ENCODE measurements at places on chromosomes 1 and 21. TPM values are rescaled to one million over a fixed set of nuclear protein-coding genes. Genes with fewer than 3 reads are reported as not detected.

Gene TRIM67
- 1.4 TPM for polyA plus RNA-seq

DNA sequence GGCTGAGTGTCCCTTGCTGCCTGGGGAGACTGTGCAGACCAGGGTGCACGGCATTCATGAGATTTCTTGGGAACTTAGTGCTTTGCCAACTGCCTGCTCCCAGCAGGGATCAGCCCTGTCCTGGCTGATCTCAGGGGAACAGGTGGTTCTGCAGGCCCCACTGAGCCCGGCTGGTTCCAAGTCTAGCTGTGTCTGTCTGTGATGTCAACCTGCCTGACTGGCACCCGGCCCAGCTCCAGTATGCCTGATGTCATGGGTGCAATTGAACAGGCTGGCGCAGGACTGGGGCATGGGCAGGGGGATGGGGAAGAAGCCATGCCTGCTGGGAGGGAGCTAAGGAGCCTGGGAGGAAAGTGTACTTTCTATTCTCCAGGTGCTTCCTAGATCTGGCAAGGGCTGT is 227.1 kb downstream of the GRIK3 start:
- no peak for DNase-seq

- DNase-seq, result peak; percentile 78
These were observed 1.6 kb downstream of the ERVH48-1 start for GRCh38 chr21:42923553-42924432.

DNA sequence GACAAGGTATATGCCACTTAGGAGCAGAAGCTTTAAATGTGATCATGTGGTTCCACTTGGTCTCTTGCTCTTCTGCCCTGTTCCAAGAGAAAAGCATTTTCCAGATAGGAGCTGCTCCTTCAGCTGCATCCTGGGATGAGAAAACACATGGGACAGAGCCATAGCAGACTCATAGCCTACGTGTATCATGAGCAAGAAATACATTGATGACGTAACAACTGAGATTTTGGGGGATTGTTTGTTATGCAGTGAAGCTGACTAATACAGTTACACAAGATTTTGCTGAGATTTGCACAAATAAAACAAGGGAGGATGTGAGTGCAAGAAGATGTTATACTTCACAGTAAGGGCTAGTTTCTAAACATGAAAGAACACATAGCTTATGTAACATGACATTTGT is 36.0 kb upstream of the IRF2BP2 start:
- DNase-seq, result no peak

Gene PCP4
- polyA plus RNA-seq, result 4.6 TPM

- DNase-seq, result no peak
These were observed 22.0 kb downstream of the RLF start for GRCh38 chr1:40183055-40183710.

DNA sequence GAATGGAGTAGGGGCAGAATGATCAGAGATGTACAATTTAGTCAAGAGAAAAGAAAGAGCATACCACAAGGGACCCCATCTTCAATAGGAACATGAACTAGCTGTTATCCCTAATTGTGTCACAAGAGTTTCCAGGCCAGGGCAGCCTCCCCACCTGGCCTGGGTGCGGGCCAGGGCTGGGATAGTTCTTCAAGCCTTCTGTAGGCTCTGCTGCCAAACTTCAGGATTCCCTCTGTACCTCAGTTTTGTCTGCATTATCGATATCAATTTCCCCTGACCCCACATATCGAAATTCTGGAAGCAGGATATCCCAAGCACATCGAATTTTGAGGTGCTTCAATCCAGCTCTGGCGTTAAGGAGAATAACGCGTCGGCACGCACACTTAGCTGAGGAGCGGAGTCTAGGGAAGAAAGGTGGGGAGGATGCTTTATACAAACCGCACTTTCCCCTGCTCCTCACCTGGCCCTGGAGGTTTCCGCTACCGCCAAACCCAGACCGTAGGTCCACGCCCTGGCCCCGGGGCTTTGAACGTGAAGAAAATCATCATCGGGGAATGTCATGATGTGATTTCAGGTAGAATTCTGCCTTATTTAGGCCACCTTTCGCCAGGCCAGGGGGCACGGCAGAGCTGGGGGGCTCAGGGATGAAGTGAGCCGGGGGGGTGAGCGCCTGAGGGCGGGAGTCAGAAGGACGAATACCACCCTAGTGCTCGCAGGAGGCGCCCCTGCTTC is 7.4 kb downstream of the HLX start:
- no peak for DNase-seq

- no peak for DNase-seq
These were observed 95.0 kb downstream of the LAMC2 start for GRCh38 chr1:183281039-183281438.

Gene NCAM2
- polyA plus RNA-seq, result 4.4 TPM

DNA sequence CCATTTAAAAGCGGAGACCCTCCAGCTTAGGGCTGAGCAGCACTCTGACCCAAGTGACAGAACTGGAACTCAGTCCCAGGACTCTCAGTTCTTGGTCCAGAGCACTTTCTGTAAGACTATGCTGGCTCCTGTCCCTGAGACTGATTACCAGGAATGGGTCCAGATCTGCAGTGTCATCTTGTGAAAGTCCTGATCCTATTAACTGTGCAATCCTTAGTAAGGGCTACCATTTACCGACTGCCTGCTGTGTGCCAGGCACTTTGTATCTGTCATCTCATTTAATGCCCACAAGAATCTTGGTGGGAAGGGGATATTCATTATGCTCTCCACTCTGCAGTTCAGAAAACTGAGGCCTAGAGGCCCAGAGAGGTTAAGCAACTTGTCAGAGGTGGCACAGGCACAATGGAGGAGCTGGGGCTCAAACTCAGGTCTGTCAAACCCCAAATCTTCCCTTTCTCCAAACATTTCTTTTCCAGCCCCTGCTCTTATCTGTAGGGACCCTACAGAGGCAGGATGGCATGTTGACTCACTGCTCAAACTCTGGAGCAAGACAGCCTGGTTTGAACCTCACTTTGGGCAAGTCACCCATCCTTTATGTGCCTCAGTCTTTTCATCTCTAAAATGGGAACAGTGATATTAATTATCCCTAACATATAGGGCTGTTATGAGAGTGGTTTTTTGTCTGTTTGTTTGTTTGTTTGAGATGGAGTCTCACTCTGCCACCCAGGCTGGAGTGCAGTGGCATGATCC is 57.6 kb upstream of the IFNLR1 start:
- DNase-seq, result no peak

Gene BGLAP
- polyA plus RNA-seq, result 10.4 TPM

DNA sequence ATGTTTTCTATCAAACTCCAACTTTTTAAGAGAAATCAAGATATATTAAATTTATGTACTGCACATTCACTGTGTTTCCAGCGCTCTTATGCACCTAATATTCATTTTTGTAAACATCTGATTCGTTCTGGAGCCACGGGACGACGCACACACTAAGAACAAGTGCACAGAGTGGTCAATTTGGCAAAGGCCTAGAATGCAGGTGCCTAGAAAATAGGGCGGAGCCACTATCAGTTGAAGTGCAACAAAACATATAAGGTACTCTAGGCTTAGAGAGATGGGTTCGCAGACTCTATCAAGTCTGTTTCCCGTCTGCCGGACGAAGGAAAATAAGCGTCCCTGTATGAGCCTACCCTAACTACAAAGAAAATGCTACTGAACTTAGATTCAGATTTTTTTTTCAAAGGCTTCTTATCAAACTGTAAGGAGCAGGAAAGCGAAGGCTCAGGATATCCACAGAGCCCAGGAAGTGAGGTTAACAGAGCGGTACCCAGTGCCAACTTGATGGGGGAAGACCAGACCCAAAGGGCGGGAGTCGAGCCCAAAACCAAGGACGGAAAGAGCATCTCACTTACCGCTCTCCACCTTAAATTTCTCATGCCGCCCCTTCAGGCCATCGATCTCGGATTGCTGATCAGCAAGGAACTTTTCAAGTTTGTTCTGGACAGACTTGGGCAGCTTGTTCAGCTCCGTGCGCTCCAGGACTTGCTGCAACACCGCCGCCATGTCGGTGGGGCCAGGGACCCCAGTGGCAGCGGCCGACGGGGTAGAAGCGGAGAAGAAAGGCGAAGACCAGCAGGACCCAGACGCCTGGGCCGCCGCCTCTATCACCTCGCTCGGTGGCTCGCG is 526 bp downstream of the TPR start:
- DNase-seq, result no peak

DNA sequence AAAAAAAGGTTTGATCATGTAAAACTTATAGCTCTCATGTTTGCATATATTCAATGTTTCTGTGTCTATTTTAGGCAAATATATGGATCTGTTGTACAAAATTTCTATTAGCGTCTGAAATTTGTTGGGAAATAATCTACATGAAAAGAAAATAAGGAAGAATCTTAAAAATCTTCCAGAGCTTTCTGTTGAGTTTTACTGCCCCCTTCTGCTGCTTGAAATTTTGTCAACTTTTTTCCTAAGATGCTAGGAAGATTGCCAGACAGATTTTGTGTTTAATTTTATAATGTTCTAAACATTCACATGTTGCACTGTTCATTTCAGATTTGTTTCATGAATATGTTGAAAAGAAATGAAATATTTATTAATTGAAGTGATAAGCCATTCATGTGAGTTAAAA is 2.5 kb upstream of the PTGS2 start:
- peak; percentile 16 for DNase-seq

DNA sequence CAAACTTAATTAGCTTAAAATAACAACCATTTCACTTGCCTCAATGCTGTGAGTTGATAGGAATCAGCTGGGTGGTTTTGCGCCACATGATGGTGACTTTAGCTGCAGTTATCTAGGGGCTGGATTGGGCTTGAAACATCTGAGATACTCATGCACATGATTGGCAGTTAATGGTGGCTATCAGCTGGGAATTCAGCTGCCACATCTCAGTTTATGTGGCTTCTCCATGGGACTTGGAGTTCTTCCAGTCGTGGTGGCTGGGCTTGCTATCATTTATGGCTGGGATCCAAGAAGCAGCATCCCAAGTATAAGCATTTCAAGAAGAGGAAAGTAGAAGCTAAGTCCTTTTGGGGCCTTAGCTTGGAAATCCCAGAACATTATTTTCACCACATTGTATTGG is 36.4 kb downstream of the PDC start:
- peak; percentile 38 for DNase-seq

GRCh38 chr21:28793043-28793442 is 199.6 kb downstream of the LTN1 start:
- peak; percentile 39 for DNase-seq

Gene RGS8
- polyA plus RNA-seq, result not detected

- no peak for DNase-seq
These were observed 10.0 kb upstream of the RAB7B start for GRCh38 chr1:206013026-206013795.

DNA sequence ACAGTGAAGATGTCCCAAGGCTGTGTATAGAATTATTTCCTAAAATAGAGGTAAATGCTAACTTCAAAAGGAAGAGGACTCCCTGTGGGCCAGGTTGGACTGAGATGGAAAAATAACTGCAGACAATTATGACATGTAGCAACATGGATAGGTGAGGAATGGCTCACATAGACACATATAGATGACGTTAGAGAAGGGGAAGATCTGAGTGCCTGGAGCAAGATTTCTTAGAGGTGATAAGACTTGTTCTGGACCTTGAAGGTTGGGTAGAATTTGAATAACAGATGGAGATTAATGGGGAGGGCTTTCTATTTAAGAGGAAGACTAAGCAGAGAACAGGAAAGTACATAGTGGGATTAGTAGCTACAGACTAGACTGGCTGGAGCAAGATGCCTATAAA is 76.9 kb downstream of the C1orf21 start:
- DNase-seq, result no peak

Gene HMGN1
- 571 TPM for polyA plus RNA-seq

- DNase-seq, result no peak
These were observed 39.5 kb upstream of the CNTN2 start for GRCh38 chr1:205003358-205004131.

Gene LIN28A
- polyA plus RNA-seq, result 0.10 TPM

Gene TTC34
- 0.67 TPM for polyA plus RNA-seq

GRCh38 chr1:228292609-228292911 is 84.7 kb downstream of the OBSCN start:
- DNase-seq, result no peak

- DNase-seq, result peak; percentile 46
These were observed 99.2 kb downstream of the CTH start for GRCh38 chr1:70509996-70510876.

Gene C1orf141
- 0.58 TPM for polyA plus RNA-seq

- no peak for DNase-seq
These were observed 161.6 kb downstream of the PRDM16 start for GRCh38 chr1:3230553-3230952.

DNA sequence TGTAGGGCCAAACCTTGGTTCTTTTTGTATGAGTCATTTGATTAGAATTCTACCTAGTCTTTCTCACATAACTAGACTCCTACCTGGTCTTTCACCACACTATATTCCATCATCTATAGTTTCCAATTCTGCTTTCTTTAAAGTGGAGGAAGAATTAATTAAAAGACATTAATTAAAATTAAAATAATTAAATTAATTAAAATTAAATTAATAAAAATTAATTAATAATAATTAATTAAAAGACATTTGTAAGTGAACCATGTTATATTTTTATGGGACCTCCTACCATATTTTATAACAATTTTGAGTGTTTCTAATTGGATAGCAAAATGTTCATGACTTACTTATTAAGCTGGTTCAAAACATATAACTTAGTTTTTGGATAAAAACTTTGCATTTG is 77.4 kb downstream of the CCDC18 start:
- no peak for DNase-seq

DNA sequence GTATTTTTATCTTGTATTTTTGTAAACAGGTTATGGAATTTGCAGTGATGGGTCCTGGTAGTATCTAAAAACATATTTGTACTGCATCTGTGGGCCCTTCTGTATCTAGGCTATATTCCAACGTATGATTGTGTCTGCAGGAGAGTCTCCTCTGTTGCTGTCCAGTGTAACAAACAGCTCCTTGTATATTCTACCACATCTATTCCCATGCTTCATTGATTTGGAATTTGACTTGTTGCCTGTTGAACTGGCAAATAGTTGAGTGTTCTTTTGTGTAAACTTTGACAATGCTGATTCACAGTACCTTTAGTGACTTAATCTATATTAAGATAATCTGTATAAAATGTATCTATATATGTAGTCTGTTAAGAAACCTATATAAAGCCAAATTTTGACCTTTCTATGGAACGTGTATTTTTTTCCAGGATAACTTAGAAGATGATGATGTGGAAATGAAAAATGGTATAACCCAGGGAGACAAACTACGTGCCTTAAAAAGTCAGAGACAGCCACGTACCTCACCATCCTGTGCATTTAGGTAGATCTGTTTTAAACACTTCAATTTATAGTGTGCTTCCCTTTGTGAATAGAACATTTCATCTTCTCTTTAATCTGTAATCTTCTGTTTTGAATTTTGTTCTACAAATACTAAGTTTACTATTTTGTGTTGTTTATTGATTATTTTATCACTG is 43.4 kb upstream of the GPR88 start:
- no peak for DNase-seq

DNA sequence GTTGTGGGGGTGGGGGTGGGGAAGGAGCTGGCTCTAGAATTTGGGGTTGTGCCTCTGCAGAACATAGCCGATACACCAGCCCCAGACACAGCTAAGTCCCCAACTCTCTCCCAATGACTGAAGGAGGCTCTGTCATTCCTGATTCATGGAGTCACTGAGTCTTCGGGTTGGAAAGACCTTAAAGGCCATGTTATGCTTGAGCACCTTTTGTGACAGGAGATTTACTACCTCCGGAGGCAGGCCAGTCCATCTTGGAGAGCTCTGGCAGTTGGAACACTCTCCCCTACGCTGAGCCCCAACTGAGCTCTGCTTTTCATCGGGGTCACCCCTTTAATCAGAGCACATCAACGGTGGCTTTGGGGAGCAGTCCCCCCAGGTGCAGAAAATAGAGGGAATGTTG is 284.4 kb upstream of the GJB5 start:
- no peak for DNase-seq
